ENCODE measurements at places on chromosomes 2 and 18. TPM values are rescaled to one million over a fixed set of nuclear protein-coding genes. Genes with fewer than 3 reads are reported as not detected.

The TMEM17 gene
- 2.1 TPM for polyA plus RNA-seq

The CREG2 gene
- polyA plus RNA-seq, result not detected

The RBM43 gene
- polyA plus RNA-seq, result 13.0 TPM

The SLC40A1 gene
- polyA plus RNA-seq, result 5.4 TPM

The VAMP8 gene
- polyA plus RNA-seq, result 3.6 TPM

The PAX8 gene
- polyA plus RNA-seq, result 1.2 TPM

The FHOD3 gene
- polyA plus RNA-seq, result 41.1 TPM

The HRH4 gene
- 0.01 TPM for polyA plus RNA-seq

The ATP6V1C2 gene
- 0.14 TPM for polyA plus RNA-seq

The UGT1A5 gene
- polyA plus RNA-seq, result not detected

The ZNG1B gene
- polyA plus RNA-seq, result 29.1 TPM

The GALR1 gene
- not detected for polyA plus RNA-seq

The TTL gene
- polyA plus RNA-seq, result 26.6 TPM

The ZC3H6 gene
- 1.5 TPM for polyA plus RNA-seq

The NYAP2 gene
- polyA plus RNA-seq, result not detected

The ZNF512 gene
- 63.7 TPM for polyA plus RNA-seq

The ITGA4 gene
- 10.6 TPM for polyA plus RNA-seq

The FNDC4 gene
- polyA plus RNA-seq, result 12.4 TPM

The DNAJC5G gene
- not detected for polyA plus RNA-seq

The MYO5B gene
- polyA plus RNA-seq, result 0.41 TPM

The GALNT3 gene
- polyA plus RNA-seq, result 1.9 TPM

The FAM161A gene
- 1.6 TPM for polyA plus RNA-seq

The OR6B2 gene
- polyA plus RNA-seq, result not detected

The PCARE gene
- polyA plus RNA-seq, result not detected

The CCDC121 gene
- 1.8 TPM for polyA plus RNA-seq

The USP14 gene
- polyA plus RNA-seq, result 39.7 TPM

The CXXC1 gene
- 23.6 TPM for polyA plus RNA-seq

The GPR35 gene
- polyA plus RNA-seq, result 0.06 TPM

The CTAGE1 gene
- polyA plus RNA-seq, result 0.05 TPM

The LAMA3 gene
- 0.32 TPM for polyA plus RNA-seq

The GALNT14 gene
- not detected for polyA plus RNA-seq
